Omental fat pad (tissue), 4 donors: ENCODE measurements at places on chromosomes 4 and X. TPM values are rescaled to one million over a fixed set of nuclear protein-coding genes. Genes with fewer than 3 reads are reported as not detected.

DNA sequence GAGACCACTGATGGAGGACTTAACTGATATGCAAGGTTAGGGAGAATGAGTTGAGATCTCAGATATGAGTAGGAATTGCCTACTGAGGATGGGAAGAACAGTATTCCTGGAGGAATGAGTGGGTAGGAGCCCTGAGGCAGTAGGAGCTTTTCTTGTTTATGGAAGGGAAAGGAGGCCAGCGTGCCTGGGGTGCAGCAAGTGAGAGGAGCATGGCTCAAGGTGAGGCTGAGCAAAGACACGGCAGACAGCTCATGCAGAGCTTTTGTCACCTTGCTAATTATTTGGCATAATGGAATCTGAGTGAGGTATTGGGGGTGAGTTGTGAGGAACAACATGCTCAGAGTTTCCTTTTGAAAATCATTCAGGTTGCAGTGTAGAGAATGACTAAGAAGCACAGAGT is 65.3 kb upstream of the IBSP start:
- no peak for DNase-seq

GRCh38 chr4:119858176-119858575 is 208.5 kb downstream of the MAD2L1 start:
- no peak for DNase-seq

REELD1 gene
- 0.24 TPM for total RNA-seq

SPOCK3 gene
- total RNA-seq = not detected
